ENCODE measurements at places on chromosomes 7 and 10.

GRCh38 chr7:84508606-84509005, 314.0 kb upstream of the SEMA3A start:
- no peak for DNase-seq

DNA sequence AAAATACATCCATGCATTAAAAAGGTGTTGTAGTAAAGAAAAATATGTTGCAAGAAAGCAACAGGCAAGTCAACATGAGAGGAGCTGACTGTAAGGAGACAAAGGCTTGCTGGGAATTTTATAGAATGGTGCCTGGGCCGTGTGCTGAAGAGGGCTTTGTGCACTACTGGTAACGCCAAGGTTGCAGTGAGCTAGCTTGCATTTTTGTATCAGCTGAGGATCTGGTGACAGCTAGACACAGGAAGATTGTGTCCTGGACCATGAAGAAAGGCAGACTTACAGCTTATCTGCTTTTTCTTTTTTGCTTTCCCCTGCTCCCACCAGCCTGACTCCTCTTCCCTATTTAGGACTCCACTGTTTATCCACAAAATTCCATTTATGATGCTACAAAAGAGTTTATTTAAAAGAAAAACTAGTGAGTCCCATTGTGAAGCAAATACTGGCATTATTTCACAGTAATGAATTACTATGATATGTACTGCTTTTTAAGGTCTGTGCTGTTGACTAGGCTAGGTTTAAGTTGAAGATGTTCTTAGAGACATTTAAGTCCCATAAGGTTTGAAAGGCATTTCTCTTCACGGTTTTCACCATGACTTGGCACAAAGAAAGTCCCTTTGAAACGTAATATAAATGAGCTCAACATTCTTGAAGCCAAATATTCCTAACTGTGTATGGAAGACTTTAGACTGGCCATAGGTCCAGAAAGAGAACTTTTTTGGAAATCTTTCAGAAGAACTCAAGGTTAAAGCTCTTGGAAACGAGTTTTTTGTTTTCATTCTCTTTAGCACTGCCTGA, 88.6 kb downstream of the SEC23IP start:
- DNase-seq: no peak

GRCh38 chr10:54063514-54063913, 737.5 kb downstream of the PCDH15 start:
- DNase-seq: no peak

DNA sequence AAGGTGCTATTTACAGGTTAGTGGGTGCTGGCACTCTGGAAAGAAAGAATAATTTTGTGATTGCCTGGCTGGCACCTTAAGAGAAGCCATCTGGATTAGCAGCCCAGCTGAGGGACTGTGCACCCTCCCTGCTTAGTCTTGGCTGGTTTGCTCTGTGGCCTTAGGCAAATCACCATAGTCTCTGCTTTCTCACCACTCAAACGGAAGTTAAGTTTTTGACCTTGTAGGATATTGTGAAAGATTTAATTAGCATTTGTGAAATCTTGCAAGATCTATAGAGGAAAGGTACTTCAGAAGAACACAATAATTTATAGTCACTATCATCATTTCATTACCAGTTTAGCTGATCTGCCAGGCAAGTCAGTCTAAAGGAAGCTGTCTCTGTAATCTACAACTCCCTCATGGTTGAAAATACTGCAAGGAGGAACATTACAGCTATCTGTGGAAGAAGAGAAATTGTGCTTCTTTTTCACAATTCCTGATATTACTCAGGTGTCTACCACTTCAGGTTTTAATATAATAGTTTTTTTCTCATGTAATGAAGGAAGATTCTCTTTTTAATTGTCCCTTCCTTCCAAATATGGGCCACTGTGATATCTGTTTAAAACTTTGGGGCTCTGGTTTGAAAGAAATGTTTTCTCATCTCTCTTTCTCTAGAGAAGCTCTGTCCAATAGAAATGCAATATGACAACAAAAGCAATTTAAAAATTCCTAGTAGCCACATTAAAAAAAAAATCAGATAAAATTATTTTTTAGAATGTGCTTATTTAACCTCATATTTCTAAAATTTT, 219.6 kb downstream of the PTEN start:
- no peak for DNase-seq

- DNase-seq: no peak
Observed at GRCh38 chr10:71769279-71769823, 4.0 kb downstream of the VSIR start.

- no peak for DNase-seq
Observed at GRCh38 chr10:120741396-120741795, 109.8 kb upstream of the WDR11 start.

GRCh38 chr10:124164264-124164663, 70.9 kb upstream of the CHST15 start:
- no peak for DNase-seq
